GM23248 (cell line): ENCODE measurements at places on chromosomes 5 and 9. TPM values are rescaled to one million over a fixed set of nuclear protein-coding genes. Genes with fewer than 3 reads are reported as not detected.

The PSIP1 gene
- total RNA-seq, result 31.2 and 36.9 TPM in 2 replicates

The ACOT12 gene
- total RNA-seq, result not detected in 2 replicates

The ACSL6 gene
- 0.11 TPM in 1 of 2 replicates, not detected in the other for total RNA-seq

The MARVELD2 gene
- 2.8 and 5.5 TPM in 2 replicates for total RNA-seq

The TTLL11 gene
- total RNA-seq, result 6.3 and 6.4 TPM in 2 replicates

The KIAA0825 gene
- total RNA-seq, result 4.6 and 7.0 TPM in 2 replicates

The HCN1 gene
- total RNA-seq, result not detected in 2 replicates

The SLC36A2 gene
- not detected in 2 replicates for total RNA-seq
